DMS53 (cell line): ENCODE measurements at places on chromosomes 7 and 10.

DNA sequence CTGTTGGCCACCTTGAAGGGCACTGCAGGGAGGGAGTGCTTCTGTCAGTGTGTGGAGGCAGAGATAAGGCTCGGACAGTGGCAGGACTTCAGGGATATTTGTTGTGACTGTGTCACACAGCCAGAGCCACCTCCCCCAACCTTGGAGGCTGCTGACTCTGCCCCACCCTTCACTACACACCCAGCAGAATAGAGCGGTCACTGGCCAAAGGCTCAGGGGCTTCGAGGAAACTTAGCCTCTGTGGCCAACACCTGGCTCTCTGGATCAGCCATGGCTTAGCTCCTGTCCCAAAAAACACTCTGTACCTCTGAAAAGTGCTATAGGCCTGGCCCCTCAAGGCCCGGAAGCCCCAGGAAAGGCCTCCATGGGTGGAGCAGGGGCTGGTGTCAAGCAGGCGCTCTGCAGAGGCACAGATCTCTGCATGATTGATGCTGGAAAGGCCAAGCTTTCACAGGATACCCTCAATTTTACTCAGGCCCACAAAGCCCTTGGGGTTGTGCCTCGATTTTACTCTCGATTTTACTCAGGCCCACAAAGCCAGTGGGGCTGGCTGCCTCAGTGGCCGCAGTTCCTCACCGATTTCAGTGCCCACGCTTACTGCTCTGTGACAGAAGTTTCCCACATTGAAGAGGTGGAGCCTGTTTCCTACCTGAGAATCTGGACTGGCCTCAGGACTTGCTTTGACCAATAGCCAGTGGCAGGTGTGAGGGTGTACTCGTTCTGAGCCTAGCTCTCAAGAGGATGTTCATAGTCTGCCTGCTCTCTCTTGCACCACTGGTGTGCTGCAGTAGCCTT, 113.2 kb upstream of the GPR26 start:
- no peak for DNase-seq

DNA sequence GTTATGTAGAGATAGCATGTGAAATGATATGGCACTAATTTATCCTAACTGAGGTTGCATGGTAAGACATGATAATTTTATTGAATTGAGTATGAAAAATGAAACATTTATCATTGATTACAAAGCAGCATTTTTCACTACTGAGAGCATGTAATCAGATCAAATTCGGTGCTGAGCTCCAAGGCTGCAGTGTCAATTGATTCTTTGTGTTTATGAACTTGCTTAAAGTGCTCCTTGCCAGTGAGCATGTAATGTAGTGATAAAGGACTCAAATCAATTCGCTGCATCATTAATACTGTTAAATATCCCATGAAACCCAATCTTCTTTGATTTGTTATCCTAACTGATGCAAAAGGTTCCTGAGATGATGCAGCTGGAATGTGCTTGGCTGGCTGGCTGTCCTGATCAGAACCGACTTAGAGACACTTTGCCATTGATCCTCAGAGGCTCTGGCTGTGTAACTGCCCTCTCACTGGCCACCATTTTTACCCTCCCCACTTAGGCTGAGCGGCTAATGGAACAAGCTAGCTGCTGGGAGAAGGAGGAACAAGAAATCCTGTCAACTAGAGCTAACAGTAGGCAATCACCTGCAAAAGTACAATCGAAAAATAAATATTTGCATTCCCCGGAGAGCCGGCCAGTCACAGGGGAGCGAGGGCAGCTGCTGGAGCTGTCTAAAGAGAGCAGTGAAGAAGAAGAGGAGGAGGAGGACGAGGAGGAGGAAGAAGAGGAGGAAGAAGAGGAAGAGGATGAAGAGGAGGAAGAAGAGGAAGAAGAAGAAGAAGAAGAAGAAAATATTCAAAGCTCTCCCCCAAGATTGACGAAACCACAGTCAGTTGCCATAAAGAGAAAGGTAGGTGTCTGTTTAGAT, 89.8 kb upstream of the SAMD8 start:
- DNase-seq = peak; percentile 86

DNA sequence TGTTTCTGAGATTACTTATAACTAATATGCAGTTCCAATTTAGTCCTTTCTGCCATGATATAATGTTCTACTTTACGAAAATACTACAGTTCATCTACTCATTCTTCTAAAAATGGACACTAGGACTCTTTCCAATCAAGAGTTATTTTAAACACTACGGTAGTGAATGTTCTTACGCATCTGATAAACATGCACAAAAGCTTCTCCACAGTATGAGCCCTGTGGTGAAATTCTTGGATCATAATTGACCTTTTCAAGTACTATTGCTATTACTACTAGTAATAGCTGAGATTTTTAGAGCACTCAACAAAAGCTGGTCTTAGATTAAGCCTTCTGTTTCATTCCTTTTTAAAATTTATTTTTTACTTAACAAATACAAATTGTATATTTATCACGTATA, 106.4 kb downstream of the CH25H start:
- DNase-seq = no peak

DNA sequence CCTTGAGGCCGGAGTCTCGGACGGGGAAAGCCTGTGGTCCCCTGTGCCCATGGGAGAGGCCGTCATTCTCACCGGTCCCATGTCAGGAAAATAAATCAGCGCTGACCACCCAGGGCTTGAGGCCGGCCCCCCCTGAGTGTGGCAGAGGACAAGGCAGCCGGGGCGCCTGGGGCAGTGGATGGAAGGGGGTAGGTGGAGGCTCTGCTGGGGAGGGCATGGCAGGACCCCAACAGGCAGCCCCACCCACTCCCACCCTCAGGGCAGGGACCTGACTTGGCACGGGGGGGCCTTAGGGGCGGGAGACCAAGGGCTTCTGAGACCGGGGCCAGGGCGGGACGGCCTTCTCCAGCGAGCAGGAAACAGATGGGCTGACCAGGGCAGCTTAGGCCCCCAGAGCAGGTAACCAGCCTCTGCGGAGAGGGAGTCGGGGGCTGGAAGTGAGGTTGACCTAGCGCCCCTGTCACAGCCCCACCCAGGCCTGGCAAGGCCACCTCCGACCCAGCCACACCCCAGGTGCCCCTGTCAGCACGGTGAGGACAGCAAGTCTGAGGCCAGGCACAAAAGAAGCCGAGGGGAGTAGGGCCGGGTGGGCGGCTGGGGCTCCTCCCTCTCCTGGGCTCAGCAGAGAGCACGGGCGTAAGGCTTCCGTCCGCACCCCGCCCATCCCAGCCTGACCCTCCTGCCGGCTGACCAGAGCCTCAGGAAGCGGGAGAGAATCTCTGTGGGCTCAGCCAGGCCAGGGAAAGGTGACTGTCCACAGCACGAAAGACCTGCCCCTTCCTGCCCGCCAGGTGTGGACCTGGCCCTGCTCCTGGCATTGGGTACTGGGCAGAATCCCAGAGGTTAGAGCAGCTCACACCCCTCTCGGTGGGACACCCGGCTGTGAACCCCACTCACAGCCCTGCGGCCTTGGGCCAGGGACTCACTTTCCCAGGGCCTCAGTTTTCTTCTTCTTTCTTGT, 87.4 kb downstream of the FOXL3 start:
- DNase-seq = no peak

- DNase-seq = no peak
These were observed 7.1 kb downstream of the CAMK2G start for GRCh38 chr10:73867126-73867807.

GRCh38 chr7:40674316-40674715, 539.5 kb downstream of the SUGCT start:
- DNase-seq = no peak

- no peak for DNase-seq
These were observed 271.6 kb downstream of the CSTF2T start for GRCh38 chr10:51427758-51428157.

DNA sequence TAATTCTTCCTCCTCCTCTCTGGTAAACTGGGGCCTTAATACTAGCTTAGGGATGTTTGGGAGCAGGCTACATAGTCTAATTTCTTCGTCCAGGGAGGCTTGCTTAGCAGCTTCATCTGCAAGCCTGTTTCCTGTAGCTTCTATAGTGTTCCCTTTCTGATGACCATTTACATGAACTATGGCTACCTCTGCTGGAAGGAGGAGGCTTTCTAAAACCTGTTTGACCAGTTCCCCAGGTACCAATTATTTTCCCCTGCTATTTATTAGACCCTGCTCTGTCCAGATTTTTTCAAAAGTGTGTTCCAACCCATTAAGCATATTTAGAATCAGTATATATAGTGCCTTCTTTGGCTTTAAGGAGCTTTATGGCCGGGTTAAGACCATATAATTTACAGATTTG, 38.8 kb upstream of the DNAH11 start:
- DNase-seq = peak; percentile 94

DNA sequence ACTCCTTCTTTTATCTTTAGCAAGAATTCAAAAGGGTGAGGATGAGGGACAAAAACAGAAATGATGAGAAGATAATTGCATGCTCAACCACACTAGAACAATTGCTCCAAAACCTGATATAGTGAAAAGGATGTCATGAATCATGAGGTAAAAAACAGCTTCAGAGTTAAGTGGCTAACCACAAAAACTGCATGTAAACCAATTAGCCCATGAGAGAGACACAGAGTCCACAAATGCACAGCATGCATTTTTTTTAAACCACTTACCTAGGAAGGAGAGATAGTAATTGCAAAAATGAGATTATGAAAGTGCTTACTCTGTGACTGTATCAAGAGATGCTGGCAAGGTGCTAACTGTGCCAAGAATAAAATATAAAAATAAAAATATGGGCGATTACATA, 132.9 kb downstream of the MBL2 start:
- DNase-seq = peak; percentile 74

- DNase-seq = peak; percentile 34
These were observed 57.8 kb downstream of the LGI1 start for GRCh38 chr10:93815304-93816096.

GRCh38 chr7:55140941-55141278, 122.1 kb downstream of the EGFR start:
- DNase-seq = no peak

DNA sequence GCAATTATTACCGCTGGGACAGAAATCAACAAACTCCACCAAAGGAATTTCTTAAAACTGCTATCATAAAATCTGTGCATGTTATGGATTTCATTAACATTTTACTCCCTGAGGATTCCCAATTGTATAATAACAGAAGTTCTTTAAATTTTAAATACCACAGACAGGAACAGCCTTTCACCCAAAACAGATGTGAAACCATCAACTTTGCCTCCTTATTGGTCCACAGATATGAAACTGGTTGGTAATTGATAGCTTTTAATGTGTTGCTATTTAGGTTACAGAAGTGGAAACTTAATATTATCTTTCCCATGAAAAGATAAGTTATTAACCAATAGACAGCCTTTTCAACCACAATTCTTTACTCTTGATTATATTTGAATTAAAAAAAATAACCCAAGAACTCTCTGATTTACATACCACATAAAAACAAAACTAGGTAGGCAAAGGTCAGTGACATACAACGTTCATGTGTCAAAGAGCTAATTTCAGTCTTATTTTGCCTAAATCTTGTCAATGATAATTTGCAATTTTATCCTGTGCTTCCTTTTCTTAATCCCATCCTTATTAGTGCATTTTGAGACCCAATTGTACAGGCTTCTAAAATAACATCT, 90.0 kb downstream of the NRP1 start:
- no peak for DNase-seq

DNA sequence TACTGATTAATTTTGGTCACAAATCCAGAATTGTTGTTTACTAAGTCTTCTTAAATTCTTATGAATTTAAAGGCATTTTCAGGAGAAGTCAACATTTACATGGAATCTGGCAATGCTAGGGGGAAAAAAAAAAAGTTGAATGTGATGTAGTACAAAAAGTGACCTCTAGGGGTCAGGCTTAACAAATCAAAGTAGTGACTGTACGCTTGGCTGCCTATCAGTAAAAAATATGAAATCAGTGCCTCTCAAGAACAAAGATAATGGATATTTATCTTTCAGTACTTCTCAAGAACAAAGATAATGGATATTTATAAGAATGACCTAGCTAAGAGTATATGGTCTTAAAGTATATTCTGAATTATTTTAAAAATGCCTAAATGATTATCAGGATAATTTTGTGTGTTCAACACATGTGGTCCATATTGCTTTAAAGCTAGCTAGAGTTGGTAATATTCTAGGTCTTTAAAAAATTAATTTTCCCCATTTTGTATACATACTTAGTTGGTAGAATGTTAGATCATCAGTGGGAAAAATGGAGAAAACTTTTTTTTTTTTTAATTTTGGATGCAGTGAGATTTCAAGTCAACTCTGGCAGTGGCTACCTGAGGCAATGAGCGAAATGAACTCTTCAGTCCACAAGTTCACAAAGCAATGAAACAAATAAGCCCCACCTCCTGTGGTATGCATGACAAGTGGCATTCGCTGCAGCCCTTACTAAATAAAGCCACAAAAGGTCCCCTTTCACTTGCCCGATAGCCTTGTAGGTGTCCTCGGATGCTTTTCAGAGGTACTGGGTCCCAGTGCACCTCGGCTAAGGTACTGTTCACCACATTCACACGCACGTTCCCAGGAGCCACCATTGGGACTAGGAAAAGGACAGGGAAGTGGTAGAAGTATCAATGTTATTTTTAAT, 51.2 kb upstream of the LAMB4 start:
- DNase-seq = peak; percentile 72

DNA sequence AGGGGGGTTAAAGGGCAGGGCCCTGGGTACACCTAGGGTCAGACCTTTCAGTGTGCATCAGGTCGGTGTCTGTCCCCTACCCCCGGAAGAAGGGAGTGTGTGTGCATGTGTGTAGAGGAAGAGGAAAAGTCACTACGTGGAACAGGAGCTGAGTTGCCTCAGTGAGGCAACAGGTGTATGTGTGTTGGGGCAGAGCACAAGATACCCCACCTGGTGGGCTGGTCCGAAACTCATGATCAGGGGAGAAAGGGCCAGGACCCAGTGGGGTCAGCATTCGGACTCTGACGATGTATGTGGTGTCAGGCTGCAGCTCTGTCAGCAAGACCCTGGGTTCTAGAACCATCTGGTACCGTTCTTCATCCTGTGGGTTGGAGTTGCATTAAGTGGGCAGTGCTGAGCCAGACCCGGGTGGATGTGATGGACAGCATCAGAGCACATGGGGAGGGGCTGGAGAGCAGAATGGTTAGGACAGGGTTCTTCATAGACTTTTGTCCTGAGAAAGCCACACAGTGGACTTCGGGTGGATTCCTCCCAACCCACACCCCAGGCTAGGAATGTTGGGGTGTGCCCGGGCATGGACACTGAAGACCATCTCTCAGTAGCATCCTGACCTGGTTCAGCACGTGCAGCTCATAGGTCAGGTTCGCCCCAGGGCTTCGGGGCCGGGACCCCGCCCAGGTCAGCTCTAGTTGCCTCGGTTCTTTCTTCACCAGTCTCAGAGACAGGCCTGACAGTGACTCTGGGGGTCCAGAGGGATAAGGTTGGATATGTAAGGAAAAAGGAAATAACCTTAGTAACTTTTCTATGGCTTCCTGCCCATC, 10.7 kb downstream of the EPHA1 start:
- no peak for DNase-seq

GRCh38 chr7:131957338-131958020, 401.1 kb upstream of the PODXL start:
- DNase-seq = no peak
